Neural crest cell (in vitro differentiated cells): ENCODE measurements at places on chromosomes 2 and 18. TPM values are rescaled to one million over a fixed set of nuclear protein-coding genes. Genes with fewer than 3 reads are reported as not detected.

- no peak overlapping the region for H3K27ac ChIP-seq
- H3K36me3 ChIP-seq: no peaks in the 10 kb centered on the region
- peaks cover 76% of the 10 kb centered on the region for H3K27me3 ChIP-seq
- no peaks in the 10 kb centered on the region for H3K4me1 ChIP-seq
- no peak for DNase-seq
Measured at GRCh38 chr2:74593826-74594772, 39.6 kb downstream of the DOK1 start.

DNA sequence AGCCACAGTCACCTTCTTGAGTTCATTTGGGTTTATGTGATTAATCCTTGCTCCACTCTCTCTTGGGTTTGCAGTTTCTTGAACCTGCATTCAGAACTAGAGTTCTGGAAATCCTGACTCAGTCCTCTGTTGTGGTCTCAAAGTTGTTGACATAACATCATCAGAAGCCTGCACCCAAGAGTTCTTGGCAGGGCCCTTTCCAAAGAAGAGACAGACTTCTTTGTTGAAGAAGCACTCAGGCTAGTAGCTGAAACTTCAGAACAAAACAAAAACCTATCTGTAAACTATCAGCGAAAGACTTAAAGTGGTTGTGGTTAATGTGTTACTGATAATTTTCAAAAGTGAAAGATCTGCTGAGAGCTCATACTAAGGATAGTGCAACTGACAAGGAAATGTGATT, 120.8 kb downstream of the FAM168B start:
- no peak for DNase-seq
- H3K36me3 ChIP-seq: no peaks in the 10 kb centered on the region
- peaks cover under 1% of the 10 kb centered on the region for H3K4me1 ChIP-seq
- H3K27ac ChIP-seq: no peak overlapping the region
- H3K27me3 ChIP-seq: peaks cover 2% of the 10 kb centered on the region

DNA sequence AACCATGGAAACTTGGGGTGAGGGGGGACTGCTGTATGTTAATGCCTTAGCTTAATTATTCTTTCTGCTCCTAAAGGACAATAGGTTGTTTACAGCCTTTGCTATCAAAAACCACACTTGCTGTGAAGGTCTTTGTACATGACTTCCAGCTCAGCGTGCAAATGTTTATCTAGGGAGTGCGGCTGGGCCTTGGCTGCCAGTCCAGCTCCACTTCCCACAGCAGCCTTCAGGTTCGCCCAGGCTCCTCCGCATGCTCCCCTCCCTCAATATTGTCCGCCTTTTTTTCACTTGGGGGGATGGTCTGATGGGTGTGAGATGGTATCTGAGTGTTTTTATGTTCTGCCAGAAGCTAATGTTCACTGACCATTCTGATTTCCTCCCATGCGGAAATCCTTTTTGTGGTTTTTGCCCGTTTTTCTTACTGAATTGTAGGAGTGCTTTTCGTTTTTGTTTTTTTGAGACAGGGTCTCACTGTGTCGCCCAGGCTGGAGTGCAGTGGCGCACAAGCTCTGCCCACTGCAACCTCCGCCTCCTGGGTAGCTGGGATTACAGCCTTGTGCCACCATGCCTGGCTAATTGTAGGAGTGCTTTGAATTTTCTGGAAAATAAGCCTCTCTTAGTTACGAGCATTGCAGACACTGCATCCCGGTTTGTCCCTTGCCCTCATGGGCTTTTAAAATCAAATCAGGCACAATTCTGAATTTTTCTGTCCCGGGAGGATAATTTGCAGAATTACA, 28.8 kb downstream of the SH3BP4 start:
- peaks cover 82% of the 10 kb centered on the region for H3K4me1 ChIP-seq
- H3K4me3 ChIP-seq: peak overlapping the region; percentile 16
- no peak for DNase-seq
- H3K36me3 ChIP-seq: peaks cover 10% of the 10 kb centered on the region

- H3K4me1 ChIP-seq: no peaks in the 10 kb centered on the region
- no peaks in the 10 kb centered on the region for H3K27me3 ChIP-seq
- H3K27ac ChIP-seq: no peak overlapping the region
- no peak for DNase-seq
Measured at GRCh38 chr18:5424903-5425664, 118.7 kb downstream of the EPB41L3 start.

MOCOS gene
- 2.6 TPM in 2 replicates for total RNA-seq

POTEE gene
- total RNA-seq: 1.0 and 1.1 TPM in 2 replicates

SGPP2 gene
- not detected in 2 replicates for total RNA-seq

CIDEA gene
- not detected in 2 replicates for total RNA-seq

CNDP1 gene
- 0.56 and 0.59 TPM in 2 replicates for total RNA-seq
